NCI-H1105 (cell line): ENCODE measurements at places on chromosomes 5 and 9.

DNA sequence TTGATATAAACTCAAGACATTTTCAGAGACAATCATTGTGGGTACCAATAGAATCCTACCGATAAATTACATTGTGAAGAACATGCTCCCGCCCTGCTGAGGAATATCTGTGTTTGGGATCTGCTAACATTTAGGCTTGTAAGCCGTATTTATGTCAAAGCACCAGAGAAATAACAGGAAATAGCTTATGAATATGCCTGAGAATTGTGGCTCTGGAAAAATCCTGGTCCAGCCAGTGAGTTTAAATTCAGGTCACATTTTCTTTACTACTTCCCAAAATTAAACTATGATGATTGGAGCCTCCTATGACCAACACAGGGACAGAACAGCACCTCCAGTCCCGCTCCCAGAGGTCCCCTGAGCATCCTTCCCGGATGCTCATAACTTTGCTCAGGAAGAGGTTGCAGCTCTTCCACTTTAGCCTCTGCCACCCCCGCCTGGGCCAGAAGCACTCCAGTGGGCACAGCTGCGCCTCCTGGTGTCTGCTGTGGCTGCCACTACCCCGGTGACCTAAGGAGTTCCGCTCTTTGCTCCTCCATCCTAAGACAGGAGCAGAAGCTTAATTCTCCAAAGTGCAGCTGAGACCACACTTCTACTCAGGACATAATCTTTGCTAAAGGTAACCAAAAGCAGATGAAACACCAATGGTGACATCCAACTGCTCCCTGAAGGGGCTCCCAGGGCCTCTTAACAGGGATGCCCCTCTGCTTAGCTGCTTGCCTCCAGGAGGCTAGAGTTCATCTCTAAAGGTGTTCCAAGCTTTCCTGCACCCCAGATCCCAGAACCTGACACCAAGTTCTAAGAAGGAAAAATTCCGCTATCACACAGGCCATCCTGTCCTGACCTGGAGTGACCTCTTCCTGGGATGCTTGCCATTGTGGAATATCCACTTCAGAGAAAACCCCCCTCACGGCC lies 58.8 kb downstream of the SLC1A1 start:
- no peak for DNase-seq

GRCh38 chr9:135248721-135249120 lies 161.3 kb downstream of the OLFM1 start:
- DNase-seq, result no peak

GRCh38 chr5:69414885-69415583 lies at the start of gene MARVELD2:
TSS of gene MARVELD2 (plus strand) at chr5:69415116. CDS start at chr5:69419386, 4,270 bp downstream.
- peak; percentile 76 for DNase-seq

DNA sequence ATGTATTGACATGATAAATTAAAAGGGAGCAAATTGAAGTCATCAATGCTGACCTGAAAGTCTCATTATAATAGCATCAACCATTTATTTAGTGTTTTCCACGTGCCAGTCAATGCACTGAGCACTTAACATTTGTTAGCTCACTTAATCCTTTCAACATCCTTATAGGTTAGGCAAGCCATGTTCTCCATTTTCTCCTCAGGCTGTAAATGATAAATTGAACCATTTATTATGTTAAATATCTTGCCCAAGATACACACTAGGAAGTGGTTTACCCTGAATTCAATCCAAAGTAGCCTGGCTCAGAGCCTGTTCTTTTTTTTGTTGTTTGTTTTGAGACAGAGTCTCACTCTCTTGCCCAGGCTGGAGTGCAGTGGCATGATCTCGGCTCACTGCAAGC lies 25.0 kb upstream of the SNX2 start:
- no peak for DNase-seq

DNA sequence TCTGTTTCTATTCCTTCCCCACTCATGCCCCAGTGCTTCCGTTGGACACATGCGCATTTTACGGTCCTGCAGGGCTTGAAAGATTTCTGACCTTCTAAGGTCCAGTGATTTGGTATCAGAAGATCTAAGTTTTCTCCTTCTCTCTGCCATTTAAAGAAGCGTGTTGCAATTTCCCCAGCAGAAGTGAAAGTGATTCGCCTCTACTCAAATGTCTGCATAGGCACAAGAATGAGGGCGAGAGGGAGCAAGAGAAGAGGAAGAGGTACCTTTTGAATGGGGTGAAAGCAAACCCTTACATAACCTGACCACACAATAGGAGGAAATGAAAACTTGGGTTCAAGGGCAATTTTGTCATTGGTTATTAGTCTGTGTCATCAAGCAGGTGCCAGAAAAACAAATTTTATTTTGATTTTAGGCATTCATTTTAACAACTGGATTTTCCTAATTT lies 31.7 kb upstream of the NR3C1 start:
- DNase-seq, result no peak

- DNase-seq, result no peak
These were observed 232.1 kb upstream of the PCSK5 start for GRCh38 chr9:75658301-75658905.

DNA sequence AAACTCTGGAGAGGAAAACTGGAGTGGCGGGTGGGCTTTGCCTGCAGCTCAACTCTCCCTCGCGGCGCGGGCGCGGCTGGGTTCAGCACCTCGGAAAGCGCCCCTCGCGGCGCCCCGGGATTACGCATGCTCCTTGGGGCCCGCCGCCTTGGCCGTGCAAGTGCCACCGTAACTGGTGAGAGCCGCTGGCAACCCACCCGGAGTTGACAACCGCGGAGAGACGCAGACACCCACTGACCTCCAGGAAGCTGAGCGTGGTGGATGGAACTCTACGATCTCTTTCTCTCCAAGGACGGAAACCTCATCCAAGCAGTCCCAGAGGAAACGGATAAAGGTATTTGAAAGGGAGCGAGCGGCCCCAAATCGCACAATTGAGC lies 194 bp upstream of the RXFP3 start:
- no peak for DNase-seq

GRCh38 chr9:129013674-129014073 lies 14.5 kb downstream of the SH3GLB2 start:
- DNase-seq, result no peak

- DNase-seq, result no peak
These were observed 41.3 kb downstream of the FBXO10 start for GRCh38 chr9:37534901-37535300.

DNA sequence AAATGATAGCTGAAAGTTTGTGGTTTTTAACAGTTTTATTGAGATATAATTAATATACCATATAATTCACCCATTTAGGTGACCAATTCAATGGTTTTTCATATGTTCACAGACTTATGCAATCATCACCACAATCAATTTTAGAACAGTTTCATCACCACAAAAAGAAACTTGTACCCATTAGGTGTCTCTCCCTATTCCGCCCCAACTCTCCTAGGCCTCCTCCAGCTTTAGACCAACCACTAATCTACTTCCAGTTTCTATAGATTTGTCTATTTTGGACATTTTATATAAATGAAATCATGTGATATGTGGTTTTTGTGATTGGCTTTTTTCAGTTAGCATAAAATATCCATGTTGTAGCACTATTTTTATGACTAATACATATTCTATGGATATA lies 38.6 kb downstream of the YTHDC2 start:
- no peak for DNase-seq

DNA sequence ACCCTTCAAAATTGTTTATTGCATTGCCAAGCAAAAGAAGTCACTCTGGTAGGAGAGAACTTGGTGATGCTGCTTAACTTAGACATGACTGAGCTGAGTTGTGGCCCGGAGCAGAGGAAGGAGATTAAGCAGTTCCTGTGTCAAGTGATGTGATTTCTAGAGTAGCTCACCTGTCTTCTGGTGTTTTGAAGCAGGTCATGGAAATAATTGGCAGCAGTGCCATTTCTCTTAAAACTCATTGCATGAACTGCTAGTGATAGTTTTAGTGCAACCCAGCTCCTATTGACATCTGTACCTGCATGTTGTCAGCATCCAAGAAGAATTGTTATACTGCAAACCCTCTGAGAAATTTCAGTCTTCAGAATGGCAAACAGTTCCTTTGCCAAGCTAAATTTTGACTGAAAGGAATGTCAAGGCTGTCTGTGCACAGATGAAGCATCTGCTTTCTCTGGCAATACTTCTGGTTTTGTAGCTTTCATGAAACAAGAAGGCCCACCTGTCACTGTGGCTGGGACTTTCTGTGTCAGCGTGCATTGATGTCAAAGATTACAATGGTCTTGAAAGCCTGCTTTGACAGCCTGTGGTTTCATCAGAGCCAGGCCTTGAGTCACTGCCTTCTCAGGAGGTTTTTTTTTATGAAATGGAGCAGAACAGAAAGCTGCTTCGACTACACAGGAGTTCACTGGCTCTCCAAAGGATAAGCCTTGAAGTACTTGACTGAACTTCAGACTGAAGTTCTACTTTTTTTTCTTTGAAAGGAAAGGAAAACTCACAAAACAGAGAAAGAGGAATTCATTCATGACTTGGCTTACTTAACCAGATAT lies 90.6 kb downstream of the RALGPS1 start:
- no peak for DNase-seq

DNA sequence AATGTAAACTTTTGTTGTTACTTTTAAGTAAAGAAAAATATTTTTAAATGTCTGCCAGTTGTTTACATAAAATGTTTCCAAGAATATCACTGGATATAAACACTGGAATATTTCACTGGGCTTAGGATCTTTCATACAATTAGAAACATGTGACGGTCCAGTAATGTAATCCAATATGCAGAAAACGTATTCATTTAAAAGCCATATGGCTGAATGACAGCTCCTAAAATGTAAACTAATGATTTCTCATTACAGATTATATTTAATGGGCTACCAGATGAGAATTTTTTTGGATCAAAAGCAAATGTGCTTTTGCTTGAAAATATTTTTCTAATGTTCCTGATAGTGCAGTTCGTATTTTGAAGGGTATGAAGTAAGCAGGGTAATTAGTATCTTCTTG lies 124.3 kb downstream of the TTC39B start:
- no peak for DNase-seq

DNA sequence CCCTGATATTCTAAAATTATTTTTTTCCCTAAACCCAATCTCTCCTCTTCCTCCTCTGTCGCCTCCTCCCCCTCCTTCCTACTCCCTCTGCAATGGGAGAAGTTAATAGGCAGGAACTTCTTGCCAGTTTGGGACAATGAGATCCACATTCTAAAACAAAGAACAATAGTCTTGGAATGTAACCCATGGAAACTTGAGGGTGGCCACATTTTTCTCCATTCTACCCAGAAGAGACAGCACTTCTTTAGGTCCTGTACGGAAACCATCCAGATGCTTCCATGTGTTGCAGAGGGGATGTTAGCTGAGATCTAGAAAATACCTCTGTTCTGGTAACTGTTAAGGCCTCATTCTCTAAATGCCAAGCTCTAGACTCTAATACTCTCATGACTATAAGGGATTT lies 10.0 kb downstream of the SPARC start:
- DNase-seq, result no peak

GRCh38 chr5:53194086-53194485 lies 84.5 kb upstream of the MOCS2 start:
- no peak for DNase-seq

DNA sequence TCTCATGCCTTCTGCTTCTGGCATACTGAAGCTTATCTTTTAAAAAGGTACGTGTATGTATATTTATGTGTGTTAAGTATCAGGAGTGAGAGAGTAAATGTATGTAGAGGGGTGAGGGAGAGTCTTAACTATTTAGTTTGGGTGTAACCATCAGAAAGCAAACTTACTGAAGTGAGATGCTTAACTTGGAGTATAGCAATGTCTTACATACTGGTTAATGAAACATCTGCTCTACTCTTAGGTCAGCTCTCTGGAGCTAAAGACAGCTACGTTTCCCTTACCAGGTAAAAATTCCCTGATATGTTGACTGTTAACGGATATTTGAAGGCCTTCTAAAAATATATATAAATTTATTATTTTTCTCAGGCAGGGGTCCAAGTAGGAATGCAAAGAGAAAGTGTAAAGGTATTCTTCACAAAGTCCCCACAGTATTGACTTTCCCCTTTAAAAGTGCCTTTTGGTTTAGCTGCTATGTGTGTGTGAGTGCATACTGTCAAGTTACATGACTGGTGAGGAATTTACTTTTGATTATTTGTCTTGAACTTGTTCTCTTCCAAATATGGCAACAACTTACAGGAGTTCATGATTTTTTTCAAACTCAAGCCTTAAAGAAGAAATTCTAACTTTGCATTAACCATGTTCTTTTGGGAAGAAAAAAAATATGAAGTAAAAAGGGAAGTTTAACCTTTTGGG lies 12.3 kb upstream of the C5orf24 start:
- no peak for DNase-seq

DNA sequence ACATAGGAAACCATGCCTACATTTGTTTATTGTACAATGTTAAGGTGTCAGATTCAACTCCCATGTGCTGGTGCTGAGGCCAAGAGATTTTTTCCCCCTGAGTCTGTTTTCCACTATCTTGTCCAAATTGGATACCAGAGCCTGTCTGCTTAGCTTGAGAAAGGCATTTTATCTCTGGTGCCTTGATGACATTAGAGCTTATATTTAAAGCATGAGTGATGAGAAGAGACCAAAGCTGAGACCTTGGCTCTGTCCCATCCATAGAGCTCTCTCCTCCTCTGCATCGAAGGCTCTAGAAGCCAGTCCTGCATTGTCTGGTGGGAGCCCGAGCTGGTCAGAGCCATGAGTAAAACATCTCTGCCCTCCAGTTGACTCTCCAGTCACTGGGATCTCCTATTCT lies 10.4 kb upstream of the PPP2CA start:
- DNase-seq, result no peak

- DNase-seq, result no peak
These were observed 23.6 kb downstream of the COL27A1 start for GRCh38 chr9:114178756-114179450.

- no peak for DNase-seq
These were observed 56.9 kb upstream of the CAST start for GRCh38 chr5:96605144-96605837.

- DNase-seq, result no peak
These were observed 244.3 kb downstream of the ASTN2 start for GRCh38 chr9:117170567-117170966.

DNA sequence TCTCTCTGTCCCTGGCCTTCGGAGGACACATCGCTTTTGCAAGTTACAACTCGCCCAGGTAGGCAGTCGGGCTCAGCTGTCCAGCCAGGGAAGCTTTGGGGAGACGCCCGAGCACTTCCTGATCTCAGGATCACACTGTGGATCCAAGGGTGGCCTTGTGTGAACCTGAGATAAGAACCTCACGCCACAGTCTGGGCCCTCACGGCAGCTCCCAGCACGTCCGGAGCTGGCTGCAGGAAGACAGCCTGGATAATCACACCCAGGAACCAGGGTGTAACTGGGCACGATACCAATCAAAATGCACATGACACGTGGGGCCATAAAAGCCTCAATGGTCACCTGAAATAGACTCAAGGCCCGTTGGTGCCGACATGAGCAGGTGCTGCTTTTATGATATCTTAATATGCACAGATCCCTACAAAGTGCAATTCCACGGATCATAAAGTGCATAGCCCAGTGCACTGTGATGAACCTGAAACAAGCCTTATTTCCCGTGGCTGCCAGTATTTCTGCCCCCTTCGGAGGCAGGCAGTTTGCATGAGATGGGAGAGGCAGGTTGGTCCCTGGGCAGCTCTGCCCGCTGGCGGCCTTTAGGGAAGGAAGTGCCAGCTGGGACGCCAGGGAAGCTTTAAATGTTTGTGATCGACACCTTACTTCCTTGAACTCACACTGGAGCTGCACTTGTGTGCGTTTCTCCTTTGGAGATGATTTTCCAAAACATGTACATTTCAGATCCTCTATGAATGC lies 14.5 kb downstream of the SLC6A18 start:
- DNase-seq, result no peak

GRCh38 chr5:54217826-54218503 lies 92.4 kb downstream of the ARL15 start:
- DNase-seq, result peak; percentile 32
